ENCODE measurements at places on chromosomes 6 and 20.

GRCh38 chr20:38723848-38724625 lies at the start of gene SLC32A1:
SLC32A1 (plus strand) TSS chr20:38724486; CDS start chr20:38724725, 239 bp downstream.
- DNase-seq = no peak

GRCh38 chr20:40683894-40684268 lies 5.2 kb downstream of the MAFB start:
- DNase-seq = no peak

DNA sequence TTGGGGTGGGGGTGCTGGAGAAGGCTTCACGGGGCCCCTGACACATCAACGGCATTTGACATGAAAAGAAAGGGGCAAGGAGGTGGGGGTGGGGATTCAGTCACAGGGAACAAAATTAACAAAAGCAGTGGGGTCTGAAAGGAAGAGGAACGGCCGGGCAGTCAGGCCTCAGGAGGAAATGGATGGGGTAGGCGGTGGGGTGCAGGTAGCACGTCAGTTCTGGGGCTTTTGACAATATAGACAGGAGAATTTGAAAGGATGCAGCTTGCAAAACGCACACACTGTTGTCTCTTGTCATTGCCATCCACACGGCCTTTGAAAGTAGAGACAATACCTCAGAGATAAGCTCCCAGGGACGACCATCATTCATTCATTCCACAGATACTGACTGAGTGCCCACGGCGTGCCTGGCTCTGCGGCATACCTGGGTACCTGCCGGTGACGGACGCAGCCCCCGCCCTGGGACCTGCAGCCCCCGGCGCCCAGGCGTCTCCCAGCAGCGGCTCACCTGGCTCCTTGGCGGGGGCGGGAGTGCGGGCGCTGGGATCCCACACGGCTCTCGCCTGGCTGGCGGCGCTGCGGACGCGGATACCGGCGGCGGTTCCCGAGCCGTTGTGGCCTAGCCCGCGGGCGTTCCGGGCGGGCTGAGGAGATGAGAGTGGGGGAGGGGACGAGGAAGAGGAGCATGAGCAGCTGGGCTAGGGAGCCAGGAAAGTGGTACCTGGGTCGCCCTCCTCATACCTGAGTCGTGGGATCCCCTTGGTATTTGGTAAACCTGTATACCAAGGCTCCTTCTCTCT lies at the start of gene SLC26A8:
Gene SLC26A8 (minus strand): TSS at position 646 of the 800 bp plus-strand sequence. CDS start 4,934 bp downstream, outside the sequence.
- DNase-seq = peak; percentile 11

GRCh38 chr6:128605961-128606360 lies 85.6 kb upstream of the PTPRK start:
- no peak for DNase-seq

DNA sequence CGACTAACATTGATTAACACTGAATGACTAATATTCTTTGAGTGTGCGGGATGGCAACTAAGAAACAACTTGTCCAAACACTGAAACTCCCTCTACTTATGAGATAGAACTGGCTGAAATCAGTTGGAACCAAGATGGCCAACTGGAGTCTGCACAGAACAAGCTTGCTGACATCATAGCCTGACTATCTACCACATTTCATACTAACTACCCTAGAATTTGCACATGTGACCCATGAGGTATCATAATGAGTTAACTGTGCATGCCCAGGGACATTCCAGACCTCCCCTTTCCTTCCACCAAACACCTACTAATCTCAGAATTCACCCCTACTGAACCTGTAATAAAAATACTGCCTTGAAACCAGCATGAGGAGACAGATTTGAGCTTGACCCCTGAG lies 43.2 kb downstream of the PHIP start:
- DNase-seq = peak; percentile 3

- no peak for DNase-seq
Measured at GRCh38 chr20:44516491-44516890, 5.4 kb downstream of the SERINC3 start.
